ENCODE measurements at places on chromosomes 7 and 10.

- no peak for DNase-seq
These were observed 20.3 kb upstream of the ETV1 start for GRCh38 chr7:14009453-14010418.

DNA sequence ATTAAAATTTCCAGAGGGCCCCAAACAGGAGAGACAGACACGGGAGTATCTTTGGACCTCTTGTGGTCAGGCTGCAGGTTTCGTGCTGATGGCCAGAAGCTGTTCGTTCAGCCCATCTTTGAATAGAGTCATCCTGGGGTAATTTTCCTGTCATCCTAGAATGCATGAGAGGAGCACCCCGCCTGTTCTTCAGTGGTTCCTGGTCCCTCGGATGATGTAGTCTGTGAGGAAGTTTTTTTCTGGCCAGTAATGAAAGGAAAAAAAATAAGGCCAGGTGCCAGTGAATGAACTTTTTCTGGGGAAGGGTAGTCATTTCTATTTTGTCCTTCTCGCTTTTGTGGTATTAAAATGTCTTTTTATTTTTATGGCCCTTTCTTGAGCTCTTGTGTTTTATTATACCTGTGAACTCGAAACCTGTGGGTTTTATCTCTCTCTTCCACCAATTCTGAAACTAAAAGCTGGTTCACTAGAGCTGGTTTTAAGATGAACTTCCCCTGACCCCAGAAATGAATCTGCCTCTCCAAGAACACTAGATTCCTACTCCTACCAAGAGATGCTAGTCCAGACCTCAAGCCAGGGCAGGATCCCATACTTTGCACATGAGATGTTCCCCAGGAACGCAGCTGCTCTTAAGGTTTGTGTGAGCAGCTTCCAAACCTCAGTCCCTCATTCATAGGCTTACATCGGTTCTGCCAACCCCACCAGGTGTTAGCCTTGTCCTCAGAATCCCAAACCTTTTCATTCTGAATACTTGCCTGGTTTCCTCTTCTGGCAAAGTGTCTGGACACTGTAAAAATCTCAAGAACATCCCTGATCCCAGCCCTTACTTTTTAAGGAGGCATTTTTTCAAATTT lies 15.4 kb upstream of the MEST start:
- no peak for DNase-seq

- no peak for DNase-seq
These were observed 30.8 kb downstream of the ZNF12 start for GRCh38 chr7:6675807-6676405.

DNA sequence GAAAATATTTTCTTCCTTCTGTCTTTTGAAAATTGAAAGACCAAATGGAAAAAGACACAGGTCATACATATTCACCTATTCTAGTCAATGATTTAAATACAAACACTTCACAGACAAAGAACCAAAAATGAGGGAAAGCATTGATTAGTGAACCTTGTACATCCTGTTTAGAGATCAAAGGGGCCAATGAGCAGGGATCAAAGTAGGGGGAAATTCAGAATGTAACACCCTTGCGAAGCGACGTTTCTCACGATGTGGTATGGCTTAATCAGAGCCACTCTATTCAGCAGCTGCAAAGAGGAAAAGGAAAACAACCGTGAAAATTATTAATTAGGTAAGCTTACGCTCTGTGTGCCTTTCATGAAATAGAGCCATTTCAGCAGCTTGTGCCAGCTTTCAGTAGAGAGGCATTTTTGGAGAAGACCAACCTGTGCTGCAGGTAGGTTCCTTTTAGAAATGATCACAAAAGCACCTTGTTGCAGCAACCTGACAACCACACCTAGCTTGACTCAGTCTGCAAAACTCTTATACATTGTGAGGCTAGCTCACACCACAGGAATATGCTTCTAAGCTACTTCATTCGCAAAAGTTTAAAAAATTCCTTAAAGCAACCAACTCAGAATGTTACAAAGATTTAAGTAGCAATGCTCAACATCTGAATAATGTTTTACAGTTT lies 78.0 kb downstream of the DKK1 start:
- no peak for DNase-seq

GRCh38 chr10:111106081-111106480 lies 29.3 kb downstream of the ADRA2A start:
- DNase-seq: no peak

GRCh38 chr7:155358066-155358947 lies 60.6 kb downstream of the INSIG1 start:
- no peak for DNase-seq

GRCh38 chr7:123751821-123752220 lies 3.0 kb upstream of the WASL start:
- no peak for DNase-seq

DNA sequence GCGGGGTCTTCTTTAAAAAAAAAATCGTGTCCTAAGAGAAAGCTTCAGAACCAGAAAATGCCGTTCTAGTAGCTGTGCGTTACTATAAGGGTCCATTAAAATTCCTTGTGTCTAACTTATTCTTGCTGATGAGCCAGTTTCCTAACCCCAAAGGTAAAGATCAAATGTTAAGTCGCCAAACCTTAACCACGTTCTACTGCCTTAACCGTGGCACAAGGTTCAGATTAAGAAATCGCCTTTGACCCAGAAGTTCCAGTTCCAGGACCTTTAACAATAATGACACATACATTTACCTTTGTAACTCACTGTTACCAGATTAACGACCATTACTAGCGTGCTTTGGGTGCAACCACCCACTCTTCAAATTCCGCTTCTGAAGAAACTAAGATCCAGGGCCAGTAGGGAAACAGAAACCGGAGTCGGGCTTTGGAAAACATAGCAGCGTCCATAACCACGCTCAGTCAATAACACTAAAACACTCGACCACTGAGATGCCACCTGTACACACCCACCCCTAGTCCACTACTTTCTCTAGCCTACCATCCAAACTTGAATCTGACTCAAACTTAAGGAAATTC lies 620 bp downstream of the BET1 start:
- no peak for DNase-seq

DNA sequence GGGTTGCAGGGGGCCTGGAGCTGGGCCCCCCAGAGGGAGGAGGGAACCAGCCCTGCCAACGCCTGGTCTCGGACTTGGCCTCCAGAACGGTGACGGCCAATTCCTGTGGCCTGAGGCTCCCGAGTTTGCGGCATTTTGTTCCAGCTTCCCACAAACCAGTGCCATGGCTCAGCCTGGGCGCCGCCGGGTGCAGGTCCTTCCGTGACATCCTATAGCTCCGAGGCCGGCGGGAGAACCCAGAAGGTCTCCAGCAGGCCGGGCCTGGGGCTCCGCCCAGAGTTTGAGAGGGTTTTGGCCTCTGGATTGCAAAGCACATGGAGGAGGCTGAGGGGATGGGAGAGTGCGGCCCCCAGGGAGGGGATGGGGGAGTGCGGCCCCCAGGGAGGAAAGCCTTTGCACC lies 92.6 kb downstream of the UNCX start:
- DNase-seq: no peak

DNA sequence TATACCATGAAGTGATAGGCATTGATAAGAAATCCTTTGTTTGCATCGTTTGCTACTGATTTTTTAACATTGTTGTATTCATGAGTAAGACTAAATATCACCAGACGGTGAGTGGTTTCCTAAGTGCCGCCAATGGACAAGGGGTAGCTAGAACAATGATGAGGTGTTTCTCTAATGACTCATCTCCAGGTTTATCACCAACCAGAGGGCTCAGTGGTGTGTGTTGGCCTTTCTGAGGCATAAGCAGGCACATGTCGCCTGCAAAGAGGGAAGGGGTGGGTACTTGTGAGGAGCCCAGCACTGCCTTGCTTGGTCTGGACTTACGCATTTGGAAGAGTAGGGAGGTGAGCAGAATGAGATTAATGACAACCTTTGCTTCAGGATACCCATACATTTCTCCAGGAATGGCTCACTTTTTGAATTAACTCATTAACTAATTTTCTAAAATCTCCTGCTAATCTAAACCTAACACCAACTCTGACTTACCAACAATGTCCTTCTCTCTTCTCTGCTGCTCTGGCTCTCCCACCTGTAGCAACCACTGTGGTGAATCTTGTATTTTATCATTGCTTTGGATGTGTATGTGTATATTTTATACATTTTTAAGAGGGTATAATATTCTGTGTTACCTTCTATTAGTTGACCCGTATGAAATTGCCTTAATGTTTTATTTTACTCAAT lies 722.6 kb downstream of the GRID1 start:
- no peak for DNase-seq

DNA sequence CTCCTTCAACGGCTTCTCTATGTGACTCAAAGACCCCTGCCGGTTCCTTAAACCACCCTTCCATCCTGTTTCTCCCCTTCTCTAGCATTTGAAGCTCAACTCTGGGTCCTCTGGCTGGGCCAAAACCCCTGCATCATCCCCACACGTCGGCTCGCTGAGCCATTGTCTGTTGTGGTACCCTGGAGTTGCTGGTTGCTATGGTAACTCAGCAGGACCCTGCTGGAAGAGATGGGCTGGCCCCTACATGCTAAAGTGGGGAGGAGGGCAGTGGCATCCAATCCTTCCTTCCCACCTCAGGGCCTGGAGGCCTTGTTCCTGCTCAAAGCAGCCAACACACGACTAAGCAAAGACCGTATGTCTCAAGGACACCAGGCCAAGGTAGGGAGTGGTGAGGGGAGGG lies 452.5 kb downstream of the PLXNA4 start:
- DNase-seq: no peak

DNA sequence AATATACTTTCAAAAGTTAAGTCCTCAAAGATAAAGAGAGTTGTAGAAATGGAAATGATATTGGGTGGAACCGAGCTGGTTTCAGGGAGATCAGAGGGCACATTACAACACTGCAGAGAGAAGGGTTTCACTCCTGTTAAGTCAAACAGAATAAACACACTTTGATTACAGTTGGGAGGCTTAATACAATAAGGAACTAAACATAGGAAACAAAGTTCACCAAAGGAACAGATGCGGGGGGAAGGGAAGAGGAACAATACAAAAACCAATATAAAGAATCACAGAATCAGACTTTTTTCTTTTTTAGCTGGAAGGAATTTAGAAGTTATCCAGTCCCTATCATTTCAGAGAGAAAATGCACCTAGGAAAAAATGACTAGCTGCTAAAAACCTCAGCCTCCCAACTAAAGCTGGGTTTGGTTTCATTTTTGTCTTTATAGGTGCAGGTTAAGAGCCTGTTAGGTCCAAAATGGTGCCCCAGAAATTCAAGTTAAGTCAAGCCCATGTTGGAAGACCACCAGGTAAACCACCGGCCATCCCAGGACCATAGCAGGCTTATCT lies 81.9 kb downstream of the DNMBP start:
- no peak for DNase-seq

DNA sequence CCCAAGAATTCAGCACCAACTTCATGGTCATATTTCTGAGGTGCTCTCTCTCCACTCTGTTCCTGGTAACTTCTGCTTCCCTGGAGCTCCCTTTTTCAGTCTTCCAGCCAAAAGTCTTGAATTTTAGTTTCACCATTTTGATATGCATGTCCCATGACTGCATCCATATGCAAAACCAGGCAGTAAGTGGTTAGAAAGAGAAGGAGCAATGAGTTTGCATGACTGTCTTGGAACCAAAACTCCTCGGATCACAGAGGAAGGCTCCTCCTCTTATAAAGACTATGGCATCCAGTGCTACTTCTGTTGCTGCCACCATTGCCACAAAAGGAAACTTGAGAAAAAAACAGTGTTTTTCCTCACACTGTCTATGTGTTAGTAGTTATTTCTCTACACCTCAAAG lies 269.1 kb upstream of the GLI3 start:
- no peak for DNase-seq

DNA sequence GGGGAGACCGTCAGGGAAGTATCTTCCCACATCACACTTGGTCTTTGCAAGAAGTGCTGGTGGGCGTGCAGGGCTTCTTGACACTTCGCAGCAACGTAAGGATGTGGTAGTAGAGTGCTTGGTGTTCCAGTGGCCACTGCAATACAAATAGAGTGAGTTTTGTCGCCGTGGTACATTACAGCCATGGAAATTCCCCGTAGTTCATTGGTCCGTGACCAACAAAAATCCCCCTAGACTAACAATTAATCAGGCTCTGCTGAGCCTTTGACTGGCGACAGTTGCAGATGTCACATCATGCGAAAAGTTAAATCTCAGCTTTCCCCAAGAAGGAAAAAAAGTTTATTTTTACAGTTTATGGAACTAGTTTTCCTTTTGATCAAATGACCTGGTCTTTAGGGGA lies 134.7 kb downstream of the MGMT start:
- no peak for DNase-seq

DNA sequence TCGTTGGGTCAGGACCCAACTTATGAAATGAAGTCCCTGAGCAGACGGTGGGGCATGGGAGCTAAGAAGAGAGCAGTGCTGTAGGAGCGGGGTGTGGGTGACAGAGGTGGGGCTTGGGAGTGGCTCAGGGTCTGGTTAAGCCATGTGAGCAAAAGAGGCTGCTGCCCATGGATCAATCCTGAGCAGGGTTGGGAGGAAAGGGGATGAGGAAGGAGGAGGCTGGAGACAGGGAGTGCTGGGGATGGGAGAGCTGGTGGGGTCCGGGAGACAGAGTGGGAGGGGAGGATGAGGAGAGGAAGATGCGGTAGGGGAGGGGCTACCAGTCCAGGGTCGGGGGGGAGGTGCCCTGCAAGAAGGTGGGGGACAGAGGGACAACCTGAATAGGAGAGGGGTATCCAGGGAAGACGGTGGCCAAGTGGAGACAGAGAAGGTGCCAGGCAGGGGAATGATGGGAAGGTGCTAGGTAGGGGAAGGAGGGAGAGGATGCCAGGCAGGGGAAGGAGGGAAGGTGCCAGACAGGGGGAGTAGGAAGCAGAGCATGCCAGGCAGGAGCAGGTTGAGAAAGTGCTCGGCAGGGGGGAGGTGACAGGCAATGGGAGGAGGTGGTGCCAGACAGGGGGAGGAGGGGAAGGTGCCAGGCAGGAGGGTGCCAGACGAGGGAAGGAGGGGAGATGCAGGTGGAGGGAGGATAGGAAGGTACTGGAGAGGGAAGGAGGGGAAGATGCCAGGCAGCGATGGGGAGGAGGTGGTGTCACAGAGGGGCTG lies 27.5 kb upstream of the SMARCD3 start:
- no peak for DNase-seq

- no peak for DNase-seq
These were observed 750.2 kb downstream of the KCNMA1 start for GRCh38 chr10:76887223-76888010.

GRCh38 chr7:50614721-50615518 lies 49.7 kb upstream of the DDC start:
- no peak for DNase-seq
